Osteocyte (in vitro differentiated cells): ENCODE measurements at places on chromosomes 16 and 17. TPM values are rescaled to one million over a fixed set of nuclear protein-coding genes. Genes with fewer than 3 reads are reported as not detected.

The SLC7A6 gene
- total RNA-seq: 50.7 and 52.9 TPM in 2 replicates

DNA sequence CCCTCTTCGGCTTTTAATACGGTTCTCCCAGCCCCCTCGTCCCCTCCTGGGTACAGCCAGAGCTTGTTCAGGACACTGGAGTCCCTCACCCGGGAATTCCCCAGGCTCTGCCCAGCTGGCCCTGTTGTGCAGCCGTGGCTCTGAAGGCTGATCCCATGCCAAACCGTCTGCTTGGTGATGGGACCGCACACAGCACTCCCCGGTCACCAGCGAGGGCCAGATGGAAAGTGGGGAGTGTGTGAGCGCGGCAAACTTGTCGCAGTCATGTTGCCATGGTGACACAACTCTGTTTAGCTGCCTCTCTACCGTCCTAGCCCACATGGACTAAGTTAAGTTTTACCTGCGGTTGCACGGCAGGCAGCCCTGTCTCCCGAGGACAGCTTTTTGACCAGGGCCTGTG is 107.9 kb downstream of the RAP1GAP2 start:
- H3K27ac ChIP-seq: no peak overlapping the region
- no peaks in the 10 kb centered on the region for H3K36me3 ChIP-seq
- no peaks in the 10 kb centered on the region for H3K27me3 ChIP-seq
- no peak for DNase-seq
- H3K4me1 ChIP-seq: peaks cover 5% of the 10 kb centered on the region

DNA sequence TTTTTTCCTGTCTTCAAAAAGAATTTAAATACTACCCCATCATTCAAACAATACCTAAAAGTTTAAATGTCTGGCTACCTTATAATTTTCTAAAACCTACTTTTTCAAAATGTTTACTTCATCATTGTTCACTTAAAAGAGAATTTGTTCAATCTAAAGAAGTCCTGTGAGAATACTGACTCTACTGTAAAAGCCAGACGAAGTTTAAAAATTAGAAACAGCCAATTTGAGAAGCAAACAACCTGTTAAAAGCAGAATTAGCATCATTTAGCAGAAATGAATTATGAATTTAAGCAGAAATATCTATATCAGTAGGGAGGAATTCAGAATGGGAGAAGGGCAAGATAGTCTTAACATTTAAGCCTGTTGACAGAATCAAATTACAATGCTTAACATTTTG is 2.1 kb downstream of the SKA2 start:
- H3K4me3 ChIP-seq: no peak overlapping the region
- H3K27ac ChIP-seq: no peak overlapping the region
- no peaks in the 10 kb centered on the region for H3K27me3 ChIP-seq

DNA sequence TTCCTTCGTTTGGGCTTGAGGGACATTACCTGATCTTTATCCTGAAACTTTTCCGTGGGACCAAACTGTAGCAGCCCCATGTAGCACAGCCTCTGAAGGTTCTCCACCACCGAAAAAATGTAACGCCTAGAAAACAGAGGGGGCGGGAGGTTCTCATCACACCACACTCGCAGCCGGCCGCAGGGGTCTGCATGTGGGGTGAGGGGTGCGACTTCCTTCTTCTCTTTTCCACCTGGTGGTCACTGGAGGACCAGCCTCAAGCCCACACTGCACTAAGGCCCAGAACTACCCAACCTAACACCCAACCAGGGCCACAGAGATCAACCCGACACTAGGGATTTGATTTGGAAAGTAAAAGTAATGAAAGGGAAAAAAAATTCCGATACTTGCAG is 57.1 kb downstream of the GTF3C1 start:
- H3K27me3 ChIP-seq: no peaks in the 10 kb centered on the region
- peaks cover 66% of the 10 kb centered on the region for H3K36me3 ChIP-seq
- no peak overlapping the region for H3K27ac ChIP-seq
- no peak overlapping the region for H3K4me3 ChIP-seq
- DNase-seq: no peak

- H3K4me3 ChIP-seq: no peak overlapping the region
- H3K27ac ChIP-seq: peak overlapping the region; percentile 69
- peaks cover 43% of the 10 kb centered on the region for H3K4me1 ChIP-seq
- DNase-seq: no peak
Measured at GRCh38 chr17:69607162-69607834, 192.8 kb downstream of the MAP2K6 start.
